ENCODE measurements at places on chromosomes 7 and 10.
A peak's percentile ranks its signal among the peaks of the same experiment; 100 is the strongest.

- DNase-seq: no peak
These were observed 84.4 kb downstream of the EBF3 start for GRCh38 chr10:129879655-129880054.

- no peak for DNase-seq
These were observed 85.5 kb downstream of the WIPF3 start for GRCh38 chr7:29891766-29892165.

DNA sequence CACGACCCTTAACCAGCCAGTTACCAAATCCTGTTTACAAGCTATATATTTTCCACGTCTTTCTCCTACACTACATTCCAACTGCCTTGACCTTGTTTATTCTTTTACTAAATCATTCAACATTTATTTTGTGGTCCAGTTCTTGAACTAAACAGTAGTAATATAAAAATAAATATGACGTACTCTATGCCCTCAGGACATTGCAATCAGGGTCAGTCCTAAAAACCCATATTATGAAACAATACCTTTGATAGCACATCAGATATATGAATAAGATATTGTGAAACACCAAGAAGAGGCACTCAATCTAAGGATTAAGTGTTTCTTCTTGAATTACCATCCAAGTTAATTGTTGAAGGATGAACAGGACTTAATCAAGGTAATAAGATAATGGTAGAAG, 52.5 kb upstream of the WNT16 start:
- DNase-seq: no peak

DNA sequence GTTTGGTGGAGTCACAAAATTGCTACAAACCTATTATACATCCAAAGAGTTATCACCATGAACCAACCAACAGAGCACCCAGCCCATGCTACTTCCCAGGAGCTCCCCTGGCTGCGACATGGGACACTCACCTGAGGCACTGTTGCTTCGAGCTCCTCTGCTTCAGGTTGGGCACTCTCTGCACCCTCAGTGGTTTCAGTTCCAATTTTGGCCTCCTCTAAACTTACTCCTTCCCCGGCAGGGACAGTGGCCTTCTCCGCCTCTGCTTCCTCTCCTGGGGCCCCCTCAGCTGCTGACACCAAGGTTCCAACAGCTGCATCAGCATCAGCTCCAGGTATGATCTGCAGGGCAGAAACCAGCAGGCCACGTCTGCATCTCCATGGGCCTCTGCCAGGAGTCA, 120.4 kb upstream of the TARP start:
- DNase-seq: no peak

DNA sequence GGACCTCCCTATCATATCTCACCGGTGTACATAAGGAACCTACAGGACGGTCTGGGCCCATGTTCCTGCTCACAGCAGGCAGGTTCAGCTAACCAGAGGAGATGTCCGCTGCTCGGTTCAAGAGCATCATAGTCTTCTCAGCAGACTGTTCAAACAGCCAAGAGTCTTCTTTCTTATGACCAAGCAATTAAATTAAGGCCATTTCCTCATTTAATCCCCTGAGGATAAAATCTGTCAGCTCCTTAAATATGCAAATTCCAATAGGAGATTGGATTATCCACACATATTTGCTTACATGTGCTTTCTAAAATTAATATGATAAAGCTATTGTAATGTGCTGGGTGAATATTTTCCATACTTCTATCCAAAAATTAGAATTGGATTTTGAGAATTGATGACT, 59.7 kb downstream of the LMBR1 start:
- DNase-seq: no peak

DNA sequence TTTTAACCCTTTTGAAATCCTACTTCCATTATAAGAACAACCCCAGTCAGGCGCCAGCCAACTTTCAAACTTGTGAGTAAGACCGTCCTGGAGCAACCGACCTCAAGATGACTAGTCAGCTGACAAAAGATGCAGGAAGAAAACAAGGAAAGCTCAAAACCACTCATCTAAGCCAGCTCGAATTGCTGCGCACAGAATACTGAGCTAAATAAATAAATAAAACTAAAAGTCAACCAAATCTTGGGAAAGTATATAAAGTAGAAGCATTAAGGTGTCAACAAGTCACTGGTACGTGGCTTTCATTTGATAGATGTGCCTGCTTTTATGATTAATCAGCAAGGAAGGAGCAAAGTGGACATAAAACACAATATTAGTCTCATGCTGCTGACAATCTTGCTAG, 1269.8 kb downstream of the XPNPEP1 start:
- DNase-seq: no peak

DNA sequence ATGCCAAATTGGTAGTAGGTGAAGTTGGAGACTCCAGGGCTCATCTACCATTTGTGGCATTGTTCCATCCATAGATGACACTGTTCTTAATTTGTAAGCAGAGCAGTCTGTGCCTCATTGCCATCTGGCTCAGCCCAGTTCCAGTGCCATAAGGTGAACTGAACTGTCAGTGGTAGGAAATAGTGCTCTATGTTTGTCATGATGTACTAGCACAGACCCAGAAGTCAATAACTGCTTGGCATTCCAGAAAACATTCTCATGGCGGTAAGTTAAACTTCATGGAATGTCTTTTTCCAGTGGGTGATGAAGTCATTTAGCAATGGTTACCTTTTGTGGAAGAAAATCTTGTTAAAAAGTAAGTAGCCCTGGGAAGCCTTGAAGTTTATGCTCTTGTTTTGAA, 302.7 kb downstream of the SUGCT start:
- no peak for DNase-seq

DNA sequence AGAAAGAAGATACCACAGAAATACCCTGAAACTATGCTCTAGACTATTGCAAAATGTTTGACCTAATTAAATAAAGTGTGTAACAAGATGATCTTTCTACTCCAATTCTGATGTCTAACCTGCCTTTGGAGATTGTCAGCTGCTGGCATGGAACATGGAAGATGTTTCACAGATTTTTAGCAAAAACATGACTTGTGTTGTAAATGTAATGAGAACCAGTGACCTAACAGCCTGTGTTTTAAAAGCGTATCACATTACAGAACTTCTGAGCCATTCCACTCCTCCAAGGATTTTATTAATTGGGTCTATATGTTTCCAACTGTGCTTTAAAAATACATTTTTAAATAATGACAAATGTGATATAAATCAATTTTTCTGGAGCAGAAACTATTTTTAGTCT, 526.3 kb upstream of the SEMA3D start:
- no peak for DNase-seq

DNA sequence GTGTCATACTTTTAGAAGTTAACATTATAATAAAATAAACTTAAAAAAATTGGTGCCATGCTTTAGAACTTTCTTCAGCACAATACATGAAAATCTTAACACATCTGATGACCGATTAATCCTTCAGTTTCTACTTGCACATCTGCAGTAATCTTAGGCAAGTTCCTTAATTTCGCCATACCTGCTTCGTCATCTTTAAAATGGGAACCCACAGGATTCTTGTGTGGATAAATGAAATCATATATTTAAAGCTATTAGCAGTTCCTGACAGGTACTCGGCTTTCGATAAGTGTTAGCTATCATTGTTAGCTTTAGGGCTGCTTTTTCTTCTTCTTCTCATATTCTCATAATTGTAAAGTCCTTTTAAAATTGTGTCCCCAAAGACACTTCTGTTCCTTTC, 907 bp upstream of the VPS50 start:
- no peak for DNase-seq

- DNase-seq: no peak
These were observed 178.1 kb downstream of the AVL9 start for GRCh38 chr7:32673275-32673983.

- no peak for DNase-seq
These were observed 20.8 kb upstream of the ALOX5 start for GRCh38 chr10:45353186-45353585.

GRCh38 chr7:102897211-102897631, 15.6 kb upstream of the LRRC17 start:
- no peak for DNase-seq

DNA sequence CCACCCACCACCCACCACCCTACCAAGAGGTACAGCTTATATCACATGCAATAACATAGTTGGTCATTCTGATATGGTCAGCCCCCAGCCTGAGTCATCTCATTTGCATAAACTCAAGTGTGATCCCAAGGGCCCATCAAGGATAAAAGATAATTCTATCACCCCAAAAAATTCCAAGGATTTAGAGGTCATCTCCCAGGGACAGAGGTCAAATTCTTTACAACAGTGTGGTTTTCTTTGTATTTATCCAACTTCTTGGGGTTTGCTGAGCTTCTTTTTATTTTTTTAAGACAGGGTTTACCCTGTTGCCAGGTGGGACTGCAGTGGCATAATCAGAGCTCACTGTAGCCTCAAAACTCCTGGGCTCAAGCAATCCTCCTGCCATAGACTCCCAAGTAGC, 9.4 kb upstream of the GTPBP10 start:
- DNase-seq: no peak

- DNase-seq: no peak
These were observed 7.7 kb downstream of the UNC5B start for GRCh38 chr10:71219918-71220688.

GRCh38 chr7:116560021-116560970, 35.5 kb downstream of the CAV1 start:
- DNase-seq: no peak

DNA sequence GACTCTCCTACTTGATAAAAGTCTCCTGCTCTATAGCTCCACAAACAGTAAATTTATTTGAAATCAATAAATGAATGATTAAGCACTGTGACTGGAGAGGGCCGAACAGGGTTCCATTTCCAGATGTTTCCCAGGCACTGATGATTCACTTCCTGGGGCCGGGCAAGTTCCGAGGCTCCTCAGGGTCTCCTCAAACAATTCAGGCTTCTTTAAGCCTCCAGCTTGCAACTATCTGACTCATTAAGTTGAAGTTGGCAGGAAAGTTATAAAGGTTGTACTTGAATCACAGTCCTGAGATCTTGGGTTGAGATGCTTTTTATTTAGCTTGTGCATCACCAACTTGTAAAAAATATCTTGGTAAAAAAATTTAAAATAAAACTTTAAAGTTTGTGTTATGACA, 612.9 kb downstream of the DNAJB6 start:
- DNase-seq: no peak

GRCh38 chr7:79452032-79452494, 1.4 kb downstream of the MAGI2 start:
- DNase-seq: no peak

DNA sequence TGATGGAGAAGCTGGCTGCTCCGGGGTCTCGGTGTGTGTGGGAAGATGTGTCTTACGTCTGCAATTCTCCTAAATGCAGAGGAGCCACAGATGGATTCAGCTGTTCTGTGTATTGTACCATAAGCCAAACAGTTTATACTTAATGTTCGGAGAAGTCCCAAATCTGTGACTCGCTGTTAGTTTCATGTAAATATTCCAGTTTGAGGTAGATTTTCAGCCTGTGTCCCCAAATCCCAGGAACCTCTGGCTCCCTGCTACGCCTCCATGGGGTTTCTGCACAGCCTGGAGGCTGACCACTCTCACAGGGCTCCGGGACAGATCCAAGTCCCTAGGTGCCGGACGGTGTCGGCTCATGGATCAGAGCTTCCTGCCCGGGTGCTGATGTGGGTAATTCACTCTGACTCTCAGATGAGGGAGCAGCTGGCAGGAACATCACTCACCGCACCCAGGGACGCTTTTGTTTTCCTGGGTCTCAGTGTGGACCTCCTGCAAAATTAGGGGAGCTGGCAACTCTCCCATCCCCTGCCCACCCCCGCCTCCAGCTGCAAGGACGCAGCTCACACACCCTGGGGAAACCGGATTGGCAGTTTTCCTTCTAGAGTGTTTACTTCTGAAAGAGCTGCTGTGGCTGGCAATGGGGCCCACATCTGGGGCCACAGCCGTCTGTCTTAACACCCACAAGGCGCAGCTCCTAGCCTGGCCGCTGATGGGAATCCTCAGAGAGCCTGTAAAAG, 421.1 kb upstream of the FOXK1 start:
- no peak for DNase-seq

- peak; percentile 32 for DNase-seq
These were observed 182.5 kb downstream of the SKAP2 start for GRCh38 chr7:26681819-26682418.

DNA sequence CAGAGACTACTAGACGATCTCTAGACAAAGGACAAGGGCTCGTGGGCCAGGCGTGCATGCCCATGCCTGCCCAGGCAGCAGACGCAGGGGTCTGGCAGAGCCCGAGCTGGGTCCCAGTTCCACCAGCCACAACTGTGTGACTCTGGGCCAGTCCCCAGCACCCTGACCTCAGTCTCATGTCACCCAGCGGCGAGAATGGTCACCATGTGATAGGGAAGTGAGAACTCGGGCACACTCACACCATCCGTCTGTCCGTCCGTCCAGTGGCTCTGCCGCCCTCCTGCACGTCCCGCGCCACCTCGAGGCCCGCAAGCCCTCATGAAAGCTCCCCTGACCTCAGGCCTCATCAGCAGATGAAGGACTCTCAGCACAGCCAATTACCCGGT, 280.0 kb downstream of the ELFN1 start:
- DNase-seq: no peak

DNA sequence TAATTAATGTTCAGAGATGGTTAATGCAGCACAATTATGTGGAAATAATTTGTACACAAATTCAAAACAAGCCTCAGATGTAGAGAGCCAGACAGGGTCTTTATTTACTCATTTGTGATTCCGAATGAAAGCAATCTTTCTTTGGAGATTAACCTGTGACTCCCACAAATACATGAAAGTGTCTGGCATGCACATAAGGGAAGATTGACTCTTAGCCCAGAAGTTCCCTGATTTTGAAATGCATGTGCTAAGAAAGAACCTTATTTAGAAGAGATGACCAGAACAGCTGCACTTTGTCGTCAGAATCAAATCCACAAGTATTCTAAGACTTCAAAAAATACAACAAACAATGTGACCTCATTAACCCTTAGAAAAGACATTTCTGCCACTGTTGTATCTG, 45.1 kb downstream of the RNLS start:
- no peak for DNase-seq

DNA sequence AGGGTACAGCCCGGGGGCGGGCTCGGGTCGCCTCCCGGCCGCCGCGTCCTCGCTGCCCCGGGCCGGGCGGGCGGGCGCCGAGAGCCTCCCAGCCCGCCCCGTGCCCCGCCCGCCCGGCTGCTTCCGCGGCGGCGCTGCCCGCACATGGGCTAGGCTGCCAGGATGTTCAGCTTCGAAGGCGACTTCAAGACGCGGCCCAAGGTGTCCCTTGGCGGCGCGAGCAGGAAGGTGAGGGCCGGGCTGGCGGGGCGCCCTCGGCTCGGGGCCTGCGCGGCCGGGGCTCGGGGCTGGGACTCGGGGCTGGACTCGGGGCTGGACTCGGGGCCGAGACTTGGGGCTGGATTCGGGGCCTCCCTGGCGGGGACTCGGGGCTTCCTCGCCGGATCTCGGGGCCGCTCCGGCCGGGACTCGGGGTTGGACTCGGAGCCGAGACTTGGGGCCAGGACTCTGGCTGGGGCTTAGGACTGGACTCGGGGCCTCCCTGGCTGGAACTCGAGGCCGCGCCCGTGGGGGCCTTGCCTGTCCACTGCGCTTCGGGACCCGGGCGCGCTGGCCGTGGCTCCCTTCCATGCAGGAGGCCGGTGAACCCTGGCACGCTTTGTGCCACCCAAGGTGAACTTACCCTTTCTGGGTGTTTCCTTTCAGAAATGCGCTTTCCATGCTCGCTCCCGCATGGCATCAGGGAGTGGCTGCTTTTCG, 534 bp downstream of the UBE3C start:
- peak; percentile 31 for DNase-seq

All from CD4-positive, alpha-beta memory T cell (primary cell).